Occipital lobe (tissue), 3 donors: ENCODE measurements at places on chromosomes 3 and 15.

GRCh38 chr3:55526332-55527030, 39.4 kb upstream of the WNT5A start:
- DNase-seq = no peak

DNA sequence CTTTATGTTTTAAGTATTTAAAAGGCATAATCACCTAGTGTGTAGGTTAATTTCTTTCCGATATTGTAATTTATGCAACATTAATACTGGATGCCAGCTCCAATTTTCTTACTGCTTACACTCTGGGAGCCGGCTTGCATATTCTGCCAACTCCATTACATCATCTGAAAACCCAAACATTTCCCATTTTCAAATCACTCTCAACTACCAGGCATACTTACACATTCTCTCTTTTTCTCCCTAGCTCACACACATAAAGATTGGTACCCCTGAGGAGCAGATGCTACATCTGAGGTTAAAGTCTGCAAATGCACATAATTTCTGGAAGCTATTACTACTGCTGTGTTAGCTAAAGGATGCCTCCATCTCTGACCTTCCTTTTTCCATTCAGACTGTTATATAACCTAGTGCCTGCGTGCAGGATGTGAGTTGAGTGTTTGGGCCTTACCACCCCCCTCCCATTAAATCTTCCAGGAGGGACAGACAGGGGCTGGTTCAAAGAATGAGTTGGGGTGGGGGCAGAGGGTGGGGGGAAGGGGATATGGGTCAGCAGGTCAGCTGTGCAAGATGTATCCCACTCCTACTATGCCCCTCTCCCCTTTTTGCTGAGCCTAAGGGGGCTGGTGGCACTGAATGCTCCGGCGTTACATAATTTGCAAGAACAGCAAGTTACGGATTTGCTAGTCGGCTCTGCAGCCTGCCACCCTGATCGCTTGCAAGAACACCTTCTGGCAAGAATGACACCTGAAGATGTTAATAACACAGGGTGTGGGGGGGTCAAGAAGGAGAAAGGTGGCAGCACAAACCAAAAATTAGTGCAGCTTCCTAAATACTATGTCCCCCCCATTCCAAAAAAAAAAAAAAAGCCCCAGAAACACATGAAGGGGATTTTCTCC, 2.5 kb downstream of the RORA start:
- DNase-seq = no peak

DNA sequence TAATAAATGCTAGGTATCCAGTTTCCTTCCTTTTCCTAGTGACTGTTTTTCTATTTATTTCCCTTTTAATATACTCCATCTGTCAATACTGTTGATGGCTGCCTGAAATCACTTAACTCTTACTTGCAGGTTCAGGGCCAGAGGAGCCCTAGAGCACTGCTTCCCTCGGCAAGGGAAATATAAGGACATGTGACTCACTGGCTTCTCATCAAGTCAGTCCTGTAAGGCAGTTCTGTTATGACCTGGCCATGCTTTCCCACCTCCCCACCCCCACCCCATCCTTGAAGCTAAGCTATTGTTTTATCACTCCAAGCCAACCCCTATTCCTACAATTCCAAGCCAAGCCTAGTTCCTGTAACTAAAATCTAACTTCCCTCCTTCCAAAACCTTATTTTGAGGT, 800.7 kb downstream of the ROBO1 start:
- no peak for DNase-seq

DNA sequence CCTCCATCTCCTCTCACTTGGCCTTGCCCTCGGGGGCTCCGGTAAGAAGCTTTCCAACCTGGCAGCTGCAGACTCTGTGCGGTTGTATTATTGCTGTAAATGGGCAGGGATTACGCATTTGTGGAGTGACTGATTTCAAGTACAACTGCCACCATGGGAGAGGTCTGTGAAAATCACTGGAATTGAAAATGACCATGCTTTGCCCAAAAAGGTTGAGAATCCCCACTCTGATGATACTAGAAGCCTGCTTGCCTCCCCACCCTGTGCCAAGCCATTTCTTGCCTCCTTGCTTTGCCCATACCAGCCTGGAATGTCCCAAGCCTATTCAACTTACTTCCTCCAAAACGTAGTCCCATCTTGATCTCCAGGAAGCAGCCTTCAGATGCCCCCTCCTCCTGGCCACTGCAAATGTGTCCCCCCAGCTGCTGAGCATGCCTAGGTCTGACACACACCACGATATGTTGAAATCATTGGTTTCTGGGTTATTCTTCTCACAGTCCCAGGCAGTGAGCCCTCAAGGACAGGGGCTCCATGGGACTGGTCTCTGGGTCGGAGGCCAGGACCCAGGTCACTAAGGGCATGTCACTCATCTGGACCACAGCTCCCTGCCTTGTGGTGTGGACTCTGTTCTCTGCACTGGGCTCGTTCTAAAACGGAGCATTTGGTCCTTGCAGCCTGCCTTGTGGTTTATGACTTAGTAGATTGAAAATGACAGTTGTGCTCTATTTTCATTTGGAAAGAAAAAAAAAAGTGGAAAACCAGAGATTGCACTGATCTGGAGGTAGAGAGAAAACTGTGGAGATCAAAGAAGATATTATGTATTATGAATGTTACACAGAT, 42.9 kb downstream of the SMAD3 start:
- DNase-seq = no peak

- no peak for DNase-seq
These were observed 48.2 kb upstream of the FHIT start for GRCh38 chr3:61299343-61300005.

- DNase-seq = no peak
These were observed 382.9 kb downstream of the GABRG3 start for GRCh38 chr15:27353856-27354255.

GRCh38 chr3:186333256-186333655, 28.8 kb downstream of the DGKG start:
- DNase-seq = no peak

GRCh38 chr3:108177536-108177935, 44.7 kb downstream of the IFT57 start:
- DNase-seq = no peak

GRCh38 chr3:134796281-134797056, 1.4 kb downstream of the EPHB1 start:
- DNase-seq = peak; percentile 58

DNA sequence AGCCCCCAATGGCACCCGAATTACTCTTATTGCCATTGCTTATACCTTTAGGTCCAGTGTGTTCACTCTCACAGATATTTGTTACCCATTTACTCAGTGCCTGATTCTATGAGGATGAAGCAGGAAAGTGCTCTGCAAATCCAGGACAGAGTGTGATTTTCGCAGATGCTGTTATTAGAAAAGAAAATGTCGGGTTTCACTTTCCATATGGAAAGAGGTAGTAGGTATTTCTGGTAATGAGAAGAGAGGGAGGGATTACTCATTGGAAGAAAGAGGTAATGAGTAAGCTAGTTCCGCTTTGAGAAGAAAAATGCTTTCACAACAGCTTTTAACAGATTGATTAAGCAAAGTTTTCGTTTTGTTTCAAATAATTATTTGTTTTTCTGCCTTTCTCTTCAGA, 336.3 kb upstream of the CFAP20DC start:
- DNase-seq = no peak

GRCh38 chr3:9147215-9147895, 102.1 kb downstream of the SRGAP3 start:
- no peak for DNase-seq

- no peak for DNase-seq
These were observed 59.1 kb upstream of the FRMD4B start for GRCh38 chr3:69445024-69445423.

DNA sequence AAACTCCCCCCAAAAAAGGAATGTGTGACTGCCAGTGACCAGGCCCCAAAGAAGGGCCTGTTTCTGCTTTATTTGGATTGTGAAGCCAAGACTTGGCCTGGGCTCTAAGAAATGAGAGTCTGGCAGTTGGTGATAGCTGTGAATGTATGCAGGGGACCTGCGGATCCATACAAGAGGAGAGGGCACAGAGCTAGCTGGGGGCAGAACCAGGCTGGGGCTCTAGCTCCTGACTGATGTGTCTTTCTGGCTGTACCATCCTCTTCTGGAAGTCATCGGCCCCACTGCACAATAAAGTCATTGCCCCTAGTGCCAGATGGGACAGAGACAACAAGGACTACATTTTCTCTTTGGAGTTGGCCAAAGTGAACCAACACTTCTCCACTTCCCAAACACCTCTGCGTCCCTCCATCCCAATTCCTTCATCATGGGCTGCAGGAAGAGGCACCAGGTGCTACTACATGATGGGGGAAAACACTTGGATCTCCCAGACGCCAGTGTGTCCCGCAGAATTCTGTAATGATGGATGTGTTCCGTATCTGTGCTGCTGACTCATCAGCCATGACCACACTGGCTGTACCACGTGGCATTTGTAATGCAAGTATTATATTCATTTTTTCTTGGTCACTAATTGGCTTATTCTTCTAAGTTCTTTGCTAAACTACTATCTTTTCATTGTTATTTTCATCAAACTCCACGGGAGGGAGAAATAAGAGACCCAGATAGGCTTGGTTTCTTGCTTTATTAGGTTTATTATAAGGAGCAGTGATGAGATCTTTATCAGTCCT, 1.7 kb upstream of the PLA2G4F start:
- no peak for DNase-seq

DNA sequence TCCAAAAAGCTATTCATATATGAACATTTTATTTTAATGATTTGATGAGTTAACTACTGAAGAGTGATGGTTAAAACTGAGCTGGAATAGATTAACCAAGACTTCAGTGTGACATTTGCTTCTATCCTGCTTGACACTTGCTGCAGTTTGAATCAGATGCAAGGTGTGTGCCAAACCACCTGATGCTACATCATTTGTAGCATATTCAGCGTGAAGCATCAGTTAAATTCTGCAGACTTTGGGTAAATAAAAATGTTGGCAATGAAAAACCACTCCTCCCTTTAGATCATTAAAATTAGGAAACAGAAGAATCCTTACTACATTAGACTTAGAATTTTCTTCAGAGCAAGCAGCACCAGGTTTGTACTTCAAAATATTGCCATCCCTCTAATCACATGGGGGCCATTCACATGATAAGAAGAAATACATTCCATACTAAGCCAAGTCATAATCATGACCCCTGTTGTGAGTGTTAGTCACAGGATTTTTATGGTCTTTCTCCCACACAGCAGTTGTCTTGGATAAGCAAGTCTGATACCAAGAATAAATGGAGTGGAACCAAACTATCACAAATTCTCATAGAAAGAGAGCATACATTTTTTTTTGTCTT, 160.7 kb upstream of the TNIK start:
- DNase-seq = no peak

DNA sequence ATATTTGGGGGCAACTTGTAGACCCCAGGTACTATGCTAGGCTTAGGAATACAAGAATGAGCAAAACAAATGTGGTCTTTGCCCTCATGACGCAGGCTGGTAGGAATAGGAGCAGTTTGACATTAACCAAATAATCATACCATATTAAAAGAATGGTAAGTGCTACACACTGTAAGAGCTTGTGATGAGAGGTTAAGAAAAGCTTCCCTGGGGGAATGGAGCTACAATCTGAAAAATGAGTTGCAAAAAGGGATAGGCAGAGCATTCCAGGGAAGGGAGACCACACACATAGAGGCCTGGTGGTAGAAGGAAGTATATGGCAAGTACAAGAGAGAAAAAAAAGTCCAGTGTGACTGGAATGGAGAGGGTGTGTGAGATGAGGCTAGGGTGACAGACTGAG, 37.3 kb downstream of the TMOD3 start:
- DNase-seq = no peak

DNA sequence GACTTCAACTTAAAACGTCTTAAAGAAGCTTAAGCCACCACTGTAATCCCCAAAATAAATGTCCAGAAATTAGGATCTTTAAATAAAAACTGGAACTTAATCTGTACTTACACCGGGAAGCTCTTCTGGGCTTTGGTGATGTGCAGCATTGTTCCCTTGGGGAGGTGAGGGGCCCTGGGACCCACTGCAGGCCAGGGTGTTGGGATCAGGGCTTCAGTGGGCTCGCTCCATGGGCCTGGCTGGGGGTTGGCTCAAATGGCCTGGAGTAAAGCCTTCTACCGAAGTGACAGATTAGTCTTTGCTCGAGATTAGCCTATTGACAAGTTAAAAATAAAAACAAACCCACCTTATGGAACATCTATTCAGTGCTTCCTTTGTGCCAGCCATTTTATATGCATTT, 6.1 kb upstream of the RNU6-1 start:
- DNase-seq = no peak

GRCh38 chr3:134074790-134075567, 45.3 kb upstream of the SLCO2A1 start:
- no peak for DNase-seq

DNA sequence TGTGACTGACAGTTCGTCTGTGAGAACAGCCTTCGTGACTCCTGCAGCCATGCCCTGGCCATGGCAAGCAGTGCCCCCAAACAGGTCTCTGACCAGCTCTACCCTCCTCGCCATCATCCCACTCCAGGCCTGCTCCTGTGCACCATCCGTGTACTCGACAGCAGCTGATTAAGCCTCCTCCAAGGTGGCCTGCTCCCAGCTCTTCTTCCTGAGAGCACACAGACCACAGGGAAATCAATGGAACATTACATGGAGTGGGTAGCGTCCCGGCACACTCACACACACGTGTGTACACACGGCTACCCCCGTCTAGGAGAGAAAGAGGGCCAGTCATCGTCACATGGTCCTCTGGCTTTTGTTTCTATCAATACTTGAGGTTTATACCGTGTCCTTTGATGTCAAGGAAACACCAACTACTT, 21.1 kb downstream of the ANXA2 start:
- DNase-seq = no peak

GRCh38 chr15:71530116-71530515, 280.2 kb upstream of the NR2E3 start:
- no peak for DNase-seq

DNA sequence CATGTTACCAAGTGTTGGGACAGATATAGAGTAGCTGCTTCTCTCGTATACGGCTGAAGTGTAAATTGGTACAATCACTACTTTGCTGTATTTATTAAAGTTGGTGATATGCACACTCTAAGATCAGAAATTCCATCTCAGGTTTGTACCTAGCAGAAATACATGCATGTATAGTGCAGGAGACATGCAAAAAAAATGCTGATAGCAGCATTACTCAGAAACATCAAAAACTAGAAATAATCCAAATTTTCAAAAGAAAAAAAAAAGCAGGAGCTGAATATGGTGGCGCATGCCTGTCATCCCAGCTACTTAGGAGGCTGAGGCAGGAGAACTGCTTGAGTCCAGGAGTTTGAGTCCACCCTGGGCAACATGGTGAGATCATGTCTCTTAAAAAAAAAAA, 31.3 kb upstream of the BCL2A1 start:
- no peak for DNase-seq

- DNase-seq = no peak
These were observed 5.4 kb upstream of the IREB2 start for GRCh38 chr15:78432664-78433063.

GRCh38 chr15:75578173-75578947, 755 bp downstream of the PTPN9 start:
- DNase-seq = no peak
